Stimulated activated CD4-positive, alpha-beta T cell treated with anti-CD3 and anti-CD28 coated beads, Interleukin-12 subunit alpha, Interleukin-12 subunit beta, amount 100 ng/mL, for 24 hours (primary cell): ENCODE measurements at places on chromosomes 3 and 15.

DNA sequence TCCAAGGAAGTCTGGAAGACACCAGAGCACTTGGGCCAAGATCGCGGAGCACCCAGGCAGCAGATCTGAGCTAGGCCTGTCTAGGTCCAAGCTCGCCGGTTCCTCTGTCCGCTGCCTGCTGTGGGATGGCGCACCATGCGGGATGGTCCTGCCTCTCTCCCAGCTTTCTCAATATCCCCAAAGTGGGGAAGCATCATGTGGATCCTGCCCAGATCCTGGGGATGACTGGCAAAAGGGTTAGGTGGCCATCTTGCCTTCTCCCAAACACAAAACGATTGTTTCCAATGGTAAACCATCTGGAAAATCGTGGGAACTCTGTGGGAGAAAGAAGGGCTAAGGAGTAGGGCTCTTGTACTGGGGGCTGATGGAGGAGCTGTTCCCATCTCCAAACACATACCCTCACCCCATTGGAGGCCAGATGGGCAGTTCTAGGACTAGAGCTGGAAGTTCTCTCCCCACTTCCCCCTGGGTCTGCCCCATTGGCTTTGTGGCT lies 8.9 kb downstream of the PRKCD start:
- DNase-seq, result no peak

DNA sequence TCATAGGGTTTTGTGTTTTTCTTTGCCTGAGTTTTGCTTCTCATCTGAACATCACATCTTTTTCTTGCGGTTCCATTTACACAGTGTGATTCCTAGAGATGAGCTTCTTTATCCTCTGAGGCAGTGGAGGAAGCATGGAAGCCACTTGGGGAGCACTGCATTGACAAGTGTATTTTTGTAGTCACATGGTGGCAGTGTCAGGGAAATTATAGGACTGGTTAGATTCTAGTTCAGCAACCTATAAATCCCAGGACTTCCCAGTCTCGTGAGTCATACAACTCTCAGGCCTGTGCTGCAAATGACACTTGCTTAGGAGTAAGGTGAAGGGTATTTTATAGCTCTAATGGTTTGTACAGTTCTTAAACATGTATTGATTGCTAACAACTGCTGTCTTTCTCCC lies 58.4 kb downstream of the RBM6 start:
- DNase-seq, result no peak

GRCh38 chr15:93417631-93418030 lies 328.6 kb upstream of the RGMA start:
- DNase-seq, result no peak

GRCh38 chr3:151923901-151924300 lies 50.5 kb downstream of the SUCNR1 start:
- no peak for DNase-seq

- no peak for DNase-seq
These were observed 52.5 kb upstream of the CHRM5 start for GRCh38 chr15:33915571-33916407.

GRCh38 chr3:122960652-122961051 lies 66.9 kb downstream of the SEMA5B start:
- DNase-seq, result no peak

GRCh38 chr15:33296050-33296449 lies 14.7 kb upstream of the RYR3 start:
- DNase-seq, result no peak

DNA sequence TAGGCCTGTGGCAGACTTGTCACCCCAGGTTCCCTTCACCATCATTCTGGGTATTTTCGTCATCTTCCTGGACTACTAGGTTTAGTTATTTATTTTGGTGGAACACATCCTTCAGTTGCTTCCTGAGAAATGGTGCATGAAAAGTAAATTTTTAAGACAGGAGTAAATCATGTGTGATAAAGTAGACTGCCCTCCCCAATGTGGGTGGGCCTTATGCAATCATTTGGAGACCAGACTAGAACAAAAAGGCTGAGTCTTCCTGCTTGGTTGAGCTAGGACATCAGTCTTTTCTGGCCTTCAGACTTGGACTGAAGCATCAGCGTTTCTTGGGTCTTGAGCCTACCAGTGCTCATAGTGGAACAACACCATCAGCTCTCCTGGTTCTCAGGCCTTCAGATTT lies 50.7 kb upstream of the SLC2A2 start:
- no peak for DNase-seq

- DNase-seq, result no peak
These were observed 40.3 kb downstream of the CORO2B start for GRCh38 chr15:68618908-68619698.

DNA sequence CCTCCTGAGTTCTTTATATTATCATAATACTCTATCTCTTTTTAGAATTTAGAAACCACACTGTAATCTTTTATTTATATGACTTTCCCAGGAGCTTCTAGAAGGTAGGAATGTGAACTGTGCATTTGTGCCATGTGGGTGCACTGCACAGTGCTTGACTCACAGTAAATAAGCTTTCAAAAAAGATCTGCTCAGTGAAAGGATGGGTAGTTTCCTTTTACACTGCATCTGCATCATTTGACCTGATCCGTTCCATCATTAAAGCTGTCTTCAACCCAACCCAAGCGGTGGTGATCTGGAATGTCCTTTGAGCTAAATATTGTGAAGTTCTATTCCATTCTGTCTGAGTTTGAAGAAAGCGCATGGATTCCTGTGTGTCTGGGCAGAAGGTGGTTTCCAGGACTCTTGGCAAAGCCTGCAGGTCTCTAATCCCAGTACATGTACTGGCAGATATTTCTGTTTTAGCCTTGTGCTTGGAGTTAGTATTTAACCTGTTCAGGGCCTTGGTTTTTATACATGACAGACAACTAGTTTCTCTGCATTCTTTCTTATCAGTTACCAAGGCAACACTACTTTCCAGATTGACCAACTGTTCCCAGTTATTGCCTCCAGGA lies 96.7 kb downstream of the DHX30 start:
- DNase-seq, result no peak

DNA sequence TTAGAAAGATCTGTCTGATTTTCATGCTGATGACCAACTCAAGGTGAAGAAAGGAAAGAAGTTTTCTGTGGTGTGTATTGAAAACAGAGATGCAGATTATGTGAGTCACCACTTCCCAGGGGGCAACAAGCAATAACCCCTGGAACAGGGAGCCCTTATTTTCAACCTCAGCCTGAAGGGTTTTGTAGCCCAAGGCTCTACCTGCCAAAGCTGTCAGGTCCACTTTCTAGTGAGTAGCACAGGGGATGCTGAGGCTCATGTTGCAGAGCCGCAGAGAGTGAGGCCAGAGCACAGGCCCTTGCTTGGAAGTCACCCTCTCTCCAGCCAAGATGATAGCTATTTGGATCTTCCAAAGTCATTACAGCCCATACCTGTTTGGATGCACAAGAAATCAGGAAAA lies 152.2 kb upstream of the SLC24A5 start:
- no peak for DNase-seq

GRCh38 chr3:107208100-107208499 lies 169.1 kb upstream of the CCDC54 start:
- DNase-seq, result no peak

- no peak for DNase-seq
These were observed 591.2 kb downstream of the RSL24D1 start for GRCh38 chr15:54605556-54605955.
